ENCODE measurements at places on chromosomes 11 and 22. TPM values are rescaled to one million over a fixed set of nuclear protein-coding genes. Genes with fewer than 3 reads are reported as not detected.

Gene PSMA1
- total RNA-seq = 110 TPM

Gene HEPN1
- not detected for total RNA-seq

Gene CTNND1
- total RNA-seq = 76.8 TPM

Gene SYT12
- total RNA-seq = 1.9 TPM

Gene OR5P2
- not detected for total RNA-seq

Gene TRPC6
- total RNA-seq = under 0.01 TPM

Gene TRIM6
- total RNA-seq = 6.1 TPM

Gene AHNAK
- total RNA-seq = 374 TPM

Gene UBASH3B
- 21.9 TPM for total RNA-seq

Gene CD59
- total RNA-seq = 454 TPM

Gene THRSP
- total RNA-seq = not detected

Gene BTG4
- total RNA-seq = not detected

Gene OPCML
- 0.51 TPM for total RNA-seq

Gene CHST1
- 0.63 TPM for total RNA-seq

Gene APOL3
- 3.4 TPM for total RNA-seq

Gene CCDC116
- total RNA-seq = 0.13 TPM

Gene OR51I1
- not detected for total RNA-seq

Gene GLYAT
- total RNA-seq = not detected

Gene OR2AG1
- not detected for total RNA-seq

Gene P4HA3
- total RNA-seq = 3.9 TPM

Gene PRR33
- total RNA-seq = not detected

Gene HSD17B12
- total RNA-seq = 51.8 TPM

Gene MS4A12
- total RNA-seq = not detected

Gene VWCE
- total RNA-seq = 2.2 TPM

Gene SLC6A5
- not detected for total RNA-seq

Gene PTGDR2
- 0.38 TPM for total RNA-seq

Gene OR51B2
- total RNA-seq = not detected

Gene OR8B12
- total RNA-seq = not detected

Gene VPS11
- total RNA-seq = 24.4 TPM

Gene RASL10A
- total RNA-seq = not detected

Gene TEX54
- total RNA-seq = not detected

Gene MUC2
- not detected for total RNA-seq

Gene FAM76B
- total RNA-seq = 8.1 TPM

Gene AIFM3
- total RNA-seq = 0.25 TPM

Gene MYRF
- 93.3 TPM for total RNA-seq

Gene C22orf23
- under 0.01 TPM for total RNA-seq

Gene CCDC157
- total RNA-seq = 4.6 TPM

Gene SEC14L6
- 8.1 TPM for total RNA-seq

Gene SLC29A2
- total RNA-seq = 5.2 TPM

Measured in mesangial cell (primary cell).